Stimulated activated CD8-positive, alpha-beta memory T cell treated with anti-CD3 and anti-CD28 coated beads, Interleukin-15, amount 100 ng/mL, for 4 hours (primary cell): ENCODE measurements at places on chromosomes 16 and 17.

DNA sequence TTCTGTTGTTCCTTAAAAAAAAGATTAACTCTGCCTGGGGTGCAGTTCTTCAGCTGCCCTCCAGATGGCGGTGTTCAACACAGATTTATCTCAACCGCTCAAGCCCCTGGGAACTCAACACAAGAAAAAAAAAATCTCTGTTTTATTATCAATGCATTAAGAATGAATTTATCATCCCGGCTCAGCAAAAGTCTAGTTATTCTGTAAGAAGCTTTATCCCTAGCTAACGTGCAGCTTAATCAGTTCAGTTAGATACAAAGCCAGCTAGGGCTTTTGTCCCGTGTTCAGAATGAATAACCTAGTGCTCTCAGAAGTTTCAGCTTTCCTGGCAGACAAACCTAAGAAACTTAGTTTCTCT lies 475.9 kb upstream of the CCL2 start:
- DNase-seq = no peak

DNA sequence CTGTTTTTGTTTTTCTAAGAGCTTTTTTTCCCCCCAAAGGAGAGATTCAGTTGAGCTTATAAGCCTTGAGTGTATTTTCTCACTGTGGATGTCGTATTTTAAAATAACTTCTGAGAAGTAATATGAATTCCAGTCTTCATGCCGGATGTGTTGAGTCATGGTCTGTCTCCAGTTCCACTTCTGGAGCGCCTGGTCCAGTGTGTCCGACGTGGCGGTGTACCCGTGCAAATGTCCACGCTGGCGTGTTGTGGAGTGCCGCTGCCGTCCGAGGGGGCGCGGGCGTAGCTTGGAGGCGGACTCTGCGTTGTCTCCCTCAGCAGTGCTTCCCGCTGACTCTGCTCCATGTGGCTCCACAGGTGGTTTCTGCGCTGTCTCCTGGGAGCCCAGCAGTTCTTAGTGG lies 60.9 kb upstream of the ZNF750 start:
- no peak for DNase-seq

DNA sequence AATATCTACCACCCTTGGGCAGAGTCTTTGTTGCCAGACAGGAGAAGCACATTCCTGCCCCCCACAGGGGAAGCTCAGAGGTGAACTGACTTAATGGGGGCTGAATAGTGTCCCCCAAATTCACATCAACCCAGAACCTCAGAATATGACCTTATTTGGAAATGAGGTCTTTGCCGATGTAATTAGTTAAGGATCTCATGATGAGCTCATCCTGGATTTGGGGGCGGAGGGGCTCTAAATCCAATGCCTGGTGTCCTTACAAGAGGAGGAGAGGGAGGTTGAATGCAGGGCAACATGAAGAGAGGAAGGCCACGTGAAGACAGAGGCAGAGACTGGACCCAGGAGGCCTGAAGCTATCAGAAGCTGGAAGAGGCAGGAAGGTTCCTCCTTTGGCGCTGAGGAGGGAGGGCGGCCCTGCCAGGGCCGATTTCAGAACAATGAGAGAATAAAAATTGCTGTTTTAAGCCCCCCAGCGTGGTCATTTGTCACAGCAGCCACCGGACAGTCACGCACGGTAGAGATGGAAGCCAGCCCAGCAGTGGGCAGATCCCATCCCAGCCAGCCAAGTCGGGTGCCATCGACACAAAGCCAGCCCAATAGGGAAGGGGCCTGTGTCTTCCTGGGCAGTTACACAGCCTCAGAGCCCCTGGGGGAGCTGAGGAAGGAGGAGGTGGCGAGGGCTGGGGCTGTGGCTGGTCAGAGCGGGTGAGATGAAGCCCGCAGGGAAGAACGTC lies 21.3 kb downstream of the C16orf74 start:
- DNase-seq = no peak

- no peak for DNase-seq
Observed at GRCh38 chr16:79419148-79419547, 181.4 kb downstream of the MAF start.

DNA sequence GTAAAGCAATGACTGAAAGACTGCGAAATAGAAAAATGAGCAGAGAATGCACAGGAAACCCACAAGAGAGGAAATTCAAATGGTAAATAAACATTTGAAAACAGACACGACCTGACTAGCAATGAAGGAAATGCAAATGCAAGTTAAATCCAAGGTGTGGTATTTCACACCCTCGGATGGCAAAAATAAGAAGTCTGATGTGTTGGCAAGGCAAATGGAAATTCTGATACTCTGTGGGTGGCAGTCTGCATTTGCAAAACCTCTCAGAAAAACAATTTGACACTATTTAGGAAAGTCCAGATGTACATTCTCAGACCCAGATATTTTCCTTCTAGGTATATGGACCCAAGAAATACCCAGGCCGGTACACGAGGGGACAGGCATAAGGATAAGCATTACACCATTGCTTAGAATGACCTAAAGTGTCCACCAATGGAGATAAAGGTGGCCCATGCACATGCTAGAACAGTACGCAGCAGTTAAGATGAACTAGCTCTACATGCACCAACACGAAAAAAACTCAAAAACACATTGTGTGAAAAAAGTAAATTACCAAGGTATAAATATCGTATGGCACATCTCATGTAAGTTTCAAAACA lies 116.7 kb downstream of the GAS7 start:
- no peak for DNase-seq

- no peak for DNase-seq
Observed at GRCh38 chr16:4056161-4057105, 59.8 kb downstream of the ADCY9 start.

GRCh38 chr17:64150237-64151015 lies 20.5 kb upstream of the ERN1 start:
- no peak for DNase-seq

GRCh38 chr16:2748757-2749455 lies 3.5 kb upstream of the SRRM2 start:
- no peak for DNase-seq

GRCh38 chr17:219696-220095 lies 38.2 kb upstream of the DOC2B start:
- no peak for DNase-seq

GRCh38 chr16:2711370-2712062 lies 8.5 kb downstream of the PRSS27 start:
- DNase-seq = no peak

DNA sequence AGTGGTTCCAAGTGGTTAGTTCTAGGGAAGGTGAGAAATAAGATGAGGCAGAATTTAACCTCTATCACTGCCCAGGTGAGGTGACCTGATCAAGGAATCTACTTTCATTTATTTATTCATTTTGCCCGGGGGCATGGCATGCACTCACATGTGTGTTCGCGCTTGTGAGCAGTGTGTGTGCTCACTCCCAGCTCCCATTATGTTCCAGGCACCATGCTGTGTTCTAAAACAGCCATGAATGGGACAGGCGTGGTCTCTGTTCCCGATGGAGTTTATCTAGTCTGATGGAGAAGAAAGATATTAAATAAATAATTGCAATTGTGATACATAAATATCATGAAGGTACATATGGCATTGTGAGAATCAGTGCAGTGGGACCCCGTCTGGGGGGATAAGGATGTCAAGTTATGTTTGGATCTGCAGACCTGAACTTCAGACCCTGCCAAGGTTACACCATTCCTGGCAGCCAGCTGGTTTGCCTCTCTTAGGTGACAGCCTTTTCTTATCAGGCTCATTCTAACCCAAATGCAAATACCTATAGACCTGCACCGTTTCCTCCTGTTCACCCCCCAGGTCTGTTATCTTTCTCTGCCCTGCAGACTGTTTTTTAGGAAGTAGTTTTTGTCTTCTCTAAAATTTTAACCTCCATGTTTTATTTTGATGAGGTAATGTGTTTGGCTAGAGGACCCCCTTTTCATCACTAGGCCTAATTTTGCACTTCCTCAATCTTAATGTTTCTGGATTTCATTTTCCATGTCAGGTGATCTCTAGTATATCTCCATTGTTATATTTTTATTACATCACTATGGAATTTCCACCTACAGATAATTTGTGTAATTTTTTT lies 11.8 kb downstream of the CYB5B start:
- DNase-seq = no peak

DNA sequence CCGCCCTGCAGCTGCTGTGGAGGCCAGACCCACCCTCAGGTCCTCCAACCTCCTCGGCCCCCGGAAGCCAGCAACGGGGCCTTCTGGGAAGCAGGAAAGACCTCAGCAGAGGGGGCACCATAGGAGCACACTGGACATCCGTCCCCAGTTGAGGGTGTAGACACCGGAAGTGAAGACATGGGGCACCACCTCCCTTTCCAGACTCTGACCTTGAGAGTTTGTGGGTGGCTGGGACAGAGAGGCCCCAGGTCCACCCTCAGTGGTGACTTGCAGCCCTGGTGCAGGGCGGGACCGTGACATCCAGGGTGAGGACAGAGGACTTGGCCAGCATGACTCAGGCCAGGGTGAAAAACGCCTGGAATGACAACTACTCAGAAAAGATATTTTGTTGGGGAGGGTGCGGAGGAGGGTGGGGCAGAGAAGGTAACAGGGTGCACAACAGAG lies 19.9 kb downstream of the CEP295NL start:
- DNase-seq = no peak

GRCh38 chr16:24035127-24035842 lies 199.5 kb downstream of the PRKCB start:
- no peak for DNase-seq

- DNase-seq = no peak
Observed at GRCh38 chr16:75616521-75617010, 6.5 kb downstream of the ADAT1 start.

DNA sequence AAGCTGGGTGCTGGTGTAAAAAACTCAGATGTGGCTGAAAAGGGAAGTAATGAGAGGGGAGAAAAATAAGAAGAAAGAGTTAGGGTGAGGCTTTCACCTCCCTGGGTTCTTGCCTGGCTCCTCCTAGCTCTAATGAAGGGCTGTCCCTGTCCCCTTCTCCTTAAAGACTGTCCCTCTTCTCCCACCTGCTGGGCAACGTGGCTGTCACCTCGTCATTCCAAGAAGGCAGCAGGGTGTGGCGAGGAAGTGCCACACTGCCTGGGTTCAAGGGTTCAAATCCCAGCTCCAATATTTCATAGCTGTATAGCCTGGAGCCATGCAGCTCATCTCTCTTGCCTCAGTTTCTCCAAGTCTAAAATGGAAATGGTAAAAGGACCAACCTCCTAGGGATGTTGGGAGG lies 122.5 kb upstream of the CACNG5 start:
- no peak for DNase-seq

DNA sequence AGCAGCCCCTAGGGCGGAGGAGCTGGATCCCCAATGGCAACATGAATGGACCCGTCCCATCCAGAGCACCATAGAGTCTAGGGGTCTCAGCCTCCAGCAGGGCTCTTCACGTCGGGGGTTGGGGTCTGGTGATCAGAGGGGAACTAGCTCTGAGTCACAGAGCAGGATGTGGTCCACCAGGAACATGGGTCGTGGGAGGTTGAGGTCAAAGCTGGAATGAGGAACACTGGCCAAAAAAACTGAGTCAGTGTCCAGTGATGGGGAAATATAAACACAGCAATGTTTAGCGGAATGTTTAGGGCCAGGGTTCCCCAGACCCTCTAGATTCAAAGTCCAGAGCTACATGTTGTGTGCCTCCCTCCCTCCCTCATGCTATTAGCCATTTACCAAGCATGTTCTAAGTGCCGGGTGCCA lies 79.1 kb upstream of the C16orf82 start:
- no peak for DNase-seq

GRCh38 chr17:5971969-5972368 lies 98.2 kb upstream of the WSCD1 start:
- DNase-seq = no peak

- DNase-seq = no peak
Observed at GRCh38 chr16:7380911-7381310, 48.3 kb downstream of the RBFOX1 start.

GRCh38 chr16:30445408-30446202 lies at the start of gene SEPHS2:
SEPHS2 (minus strand) TSS chr16:30445874; CDS start chr16:30445727, 147 bp downstream.
- DNase-seq = peak; percentile 87

DNA sequence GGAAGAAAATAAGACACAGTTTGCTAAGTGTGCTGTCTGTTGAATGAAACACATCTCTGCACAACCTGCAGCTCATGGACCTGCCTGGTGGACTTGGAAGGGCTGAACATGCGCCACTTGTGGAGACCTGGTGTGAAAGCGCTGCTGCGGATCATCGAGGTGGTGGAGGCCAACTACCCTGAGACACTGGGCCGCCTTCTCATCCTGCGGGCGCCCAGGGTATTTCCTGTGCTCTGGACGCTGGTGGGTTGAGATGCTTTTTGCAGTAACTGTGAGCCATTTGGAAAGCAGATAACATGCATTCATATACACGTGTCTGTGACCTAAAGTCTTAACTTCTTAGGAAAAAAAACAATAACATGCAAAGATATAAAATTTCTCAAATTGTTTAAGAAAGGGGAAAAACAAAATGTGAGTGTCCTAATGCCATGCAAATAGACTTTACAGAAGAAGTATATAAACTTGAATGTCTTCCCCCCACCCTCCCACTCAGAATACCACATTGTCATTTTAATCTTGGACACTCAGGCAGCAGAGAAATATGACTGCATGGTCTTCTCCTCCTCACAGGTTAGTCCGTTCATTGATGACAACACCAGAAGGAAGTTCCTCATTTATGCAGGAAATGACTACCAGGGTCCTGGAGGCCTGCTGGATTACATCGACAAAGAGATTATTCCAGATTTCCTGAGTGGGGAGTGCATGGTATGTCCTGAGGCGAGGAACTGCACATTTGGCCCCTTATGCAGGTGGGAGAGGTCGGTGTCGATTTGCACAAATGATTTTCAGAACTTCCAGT lies 65.6 kb downstream of the SEC14L1 start:
- no peak for DNase-seq

- DNase-seq = no peak
Observed at GRCh38 chr16:65283181-65283651, 161.4 kb upstream of the CDH11 start.

GRCh38 chr17:47888293-47888692 lies 7.7 kb upstream of the SP2 start:
- no peak for DNase-seq

DNA sequence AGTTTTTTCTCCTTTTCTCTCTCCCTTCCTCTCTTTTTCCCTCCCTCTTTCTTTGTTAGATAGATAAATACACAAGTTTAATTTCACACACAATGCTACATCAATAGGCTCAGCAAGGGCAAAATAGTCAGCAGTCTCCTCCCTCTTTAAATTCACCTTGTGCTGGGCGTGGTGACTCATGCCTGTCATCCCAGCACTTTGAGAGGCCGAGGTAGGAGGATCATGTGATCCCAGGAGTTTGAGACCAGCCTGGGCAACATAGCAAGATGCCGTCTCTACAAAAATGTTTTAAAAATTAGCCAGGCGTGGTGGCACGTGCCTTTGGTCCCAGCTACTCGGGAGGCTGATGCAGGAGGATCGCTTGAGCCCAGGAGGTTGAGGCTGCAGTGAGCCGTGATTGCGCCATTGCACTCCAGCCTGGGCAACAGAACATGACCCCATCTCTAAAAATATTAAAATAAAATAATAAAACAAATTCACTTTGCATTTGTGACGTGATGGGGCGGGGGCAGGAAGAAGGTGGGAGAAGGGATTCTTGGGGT lies 27.4 kb downstream of the IL21R start:
- DNase-seq = no peak

GRCh38 chr16:47008174-47008573 lies 34.7 kb upstream of the DNAJA2 start:
- no peak for DNase-seq

- DNase-seq = no peak
Observed at GRCh38 chr17:81912441-81913309, 1.5 kb upstream of the PCYT2 start.
